GM23248 (cell line): ENCODE measurements at places on chromosomes 3 and 15. TPM values are rescaled to one million over a fixed set of nuclear protein-coding genes. Genes with fewer than 3 reads are reported as not detected.

ECT2 gene
- 28.3 and 43.4 TPM in 2 replicates for total RNA-seq

FRMD5 gene
- total RNA-seq: 0.63 and 2.9 TPM in 2 replicates

RGMA gene
- total RNA-seq: 0.76 and 2.0 TPM in 2 replicates

KLHL40 gene
- not detected in 2 replicates for total RNA-seq

ZNF501 gene
- 5.4 and 9.0 TPM in 2 replicates for total RNA-seq

GHSR gene
- not detected in 2 replicates for total RNA-seq

SCAANT1 gene
- total RNA-seq: not detected in 2 replicates

TMEM39A gene
- total RNA-seq: 78.8 and 105 TPM in 2 replicates

THBS1 gene
- 7,697 and 8,549 TPM in 2 replicates for total RNA-seq

GABRB3 gene
- total RNA-seq: not detected in 2 replicates

DOCK3 gene
- total RNA-seq: 0.43 and 0.51 TPM in 2 replicates

B3GALNT1 gene
- 3.4 and 8.1 TPM in 2 replicates for total RNA-seq

MRAS gene
- 54.9 and 56.7 TPM in 2 replicates for total RNA-seq

CTXND1 gene
- not detected in 2 replicates for total RNA-seq

TMIE gene
- total RNA-seq: 0.11 TPM in 1 of 2 replicates, not detected in the other

NEIL1 gene
- total RNA-seq: 2.9 and 15.9 TPM in 2 replicates

GUCA1C gene
- total RNA-seq: not detected in 2 replicates

NXPE3 gene
- 5.4 and 14.0 TPM in 2 replicates for total RNA-seq

LAMB2 gene
- 894 and 1,064 TPM in 2 replicates for total RNA-seq

GABRG3 gene
- total RNA-seq: not detected in 2 replicates

EFL1 gene
- 28.4 and 53.7 TPM in 2 replicates for total RNA-seq

CPLX3 gene
- total RNA-seq: not detected in 2 replicates

ISG20 gene
- not detected in 2 replicates for total RNA-seq

DYNLT2B gene
- total RNA-seq: 9.6 and 47.8 TPM in 2 replicates

HYKK gene
- total RNA-seq: 3.2 and 3.9 TPM in 2 replicates

ADAMTS7 gene
- total RNA-seq: 2.4 and 4.8 TPM in 2 replicates

ABCF3 gene
- total RNA-seq: 47.8 and 56.5 TPM in 2 replicates

LRRK1 gene
- total RNA-seq: 6.2 and 6.8 TPM in 2 replicates

DVL3 gene
- 66.9 and 76.4 TPM in 2 replicates for total RNA-seq

AMIGO3 gene
- total RNA-seq: 3.2 TPM in 1 of 2 replicates, not detected in the other

SNX22 gene
- not detected in 2 replicates for total RNA-seq

TGM4 gene
- not detected in 2 replicates for total RNA-seq
